NCI-H1105 treated with DMSO at 0.1 percent for 48 hours (cell line): ENCODE measurements at places on chromosomes 3 and 15.

- DNase-seq: no peak
Observed at GRCh38 chr3:71456156-71456555, 127.4 kb downstream of the FOXP1 start.

DNA sequence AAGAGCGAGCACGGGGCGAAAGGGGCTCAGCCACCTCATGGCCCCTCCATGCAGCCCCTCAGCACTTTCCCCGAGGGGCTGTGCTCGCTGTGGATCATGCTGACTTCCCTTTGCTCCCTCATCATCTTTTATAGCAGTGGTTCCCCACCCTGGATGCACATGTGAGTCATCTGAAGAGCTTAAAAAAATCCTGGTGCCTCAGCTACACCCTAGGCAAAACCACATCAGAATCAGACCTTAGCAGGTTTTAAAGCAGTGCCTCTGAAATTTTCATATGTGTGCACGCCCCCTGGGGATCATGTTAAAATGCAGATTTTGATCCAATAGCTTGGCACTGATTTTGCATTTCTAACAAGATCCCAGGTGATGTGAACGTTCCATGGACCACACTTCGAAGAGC lies 50.9 kb downstream of the FEM1B start:
- no peak for DNase-seq

DNA sequence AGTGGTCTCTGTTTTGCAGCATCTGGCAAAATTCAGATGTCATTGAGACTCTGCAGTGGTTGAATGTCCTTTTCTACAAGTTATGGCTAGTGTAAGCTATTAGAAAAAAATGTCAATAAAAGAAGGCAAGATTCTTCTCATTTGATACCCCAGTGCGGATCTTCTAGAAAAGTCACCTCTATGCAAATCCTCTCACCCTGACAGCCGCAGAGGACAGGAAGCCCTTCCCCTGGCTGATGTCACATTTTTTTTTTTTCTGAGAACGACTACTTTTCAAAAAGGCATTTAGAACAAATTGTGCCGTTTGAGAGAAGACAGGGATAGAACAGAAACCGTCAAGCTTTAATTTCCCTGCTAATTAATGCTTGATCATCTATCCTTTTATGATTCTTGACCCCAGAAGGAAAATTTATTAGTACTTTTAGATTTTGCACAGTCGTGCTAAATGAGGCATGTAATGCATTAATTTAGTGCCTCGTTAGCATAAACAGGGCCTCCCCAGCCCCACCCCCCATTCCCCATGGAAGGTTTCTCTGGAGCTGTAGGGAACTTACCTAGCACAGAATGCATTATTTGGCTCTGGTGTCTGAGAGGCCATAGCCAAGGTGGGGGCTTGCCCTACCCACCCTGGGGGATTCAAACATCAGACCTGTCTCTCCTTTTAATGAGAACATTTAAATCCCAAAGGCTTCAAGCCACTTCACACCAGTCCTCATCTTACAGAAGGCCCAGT lies 183.8 kb downstream of the OPA1 start:
- DNase-seq: no peak

GRCh38 chr3:137815251-137815650 lies 51.1 kb downstream of the SOX14 start:
- no peak for DNase-seq

- DNase-seq: no peak
Observed at GRCh38 chr3:152511904-152512303, 243.2 kb downstream of the MBNL1 start.

- no peak for DNase-seq
Observed at GRCh38 chr3:98964784-98965183, 63.3 kb upstream of the DCBLD2 start.

GRCh38 chr15:96578393-96578792 lies 247.9 kb downstream of the NR2F2 start:
- no peak for DNase-seq

DNA sequence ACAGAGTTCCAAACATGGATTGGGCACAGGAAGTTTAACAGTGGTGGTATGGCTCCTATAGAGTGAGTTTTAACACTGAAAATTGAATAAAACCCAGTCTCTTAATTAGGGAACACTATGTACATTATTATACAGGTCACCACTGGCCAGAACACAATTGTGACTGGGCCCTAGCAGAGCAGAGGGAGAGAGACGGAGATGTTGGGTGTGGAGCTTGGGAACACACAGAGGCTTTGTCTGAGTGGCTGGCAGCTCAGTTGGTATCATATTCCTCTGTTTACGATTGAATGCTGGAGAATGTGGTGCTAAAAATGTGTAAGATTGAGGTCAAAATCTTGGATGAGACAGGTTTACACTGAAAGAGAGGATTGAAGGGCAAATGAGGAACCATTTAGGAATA lies 6.8 kb upstream of the MOBP start:
- no peak for DNase-seq

- DNase-seq: no peak
Observed at GRCh38 chr15:28043691-28044091, 55.4 kb downstream of the OCA2 start.

DNA sequence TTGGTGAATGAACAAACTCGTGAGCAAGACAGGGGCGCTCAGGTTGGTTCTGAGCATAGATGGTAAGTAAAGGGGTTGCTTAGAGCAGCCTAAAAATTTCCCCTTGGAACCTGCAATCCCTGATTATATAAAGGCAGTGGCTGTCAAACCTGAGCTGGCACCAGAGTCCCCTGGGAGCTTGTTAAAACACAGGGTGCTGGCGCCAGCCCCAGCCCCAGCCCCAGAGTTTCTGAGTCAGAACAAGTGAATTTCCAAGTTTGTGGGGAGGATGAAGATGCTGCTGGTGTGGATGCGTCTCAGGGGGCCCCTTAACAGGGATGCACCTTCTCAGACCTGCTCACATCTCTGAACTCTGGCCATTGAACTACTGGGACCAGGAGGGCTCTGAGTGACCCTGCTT lies 48.2 kb downstream of the FEM1B start:
- no peak for DNase-seq

DNA sequence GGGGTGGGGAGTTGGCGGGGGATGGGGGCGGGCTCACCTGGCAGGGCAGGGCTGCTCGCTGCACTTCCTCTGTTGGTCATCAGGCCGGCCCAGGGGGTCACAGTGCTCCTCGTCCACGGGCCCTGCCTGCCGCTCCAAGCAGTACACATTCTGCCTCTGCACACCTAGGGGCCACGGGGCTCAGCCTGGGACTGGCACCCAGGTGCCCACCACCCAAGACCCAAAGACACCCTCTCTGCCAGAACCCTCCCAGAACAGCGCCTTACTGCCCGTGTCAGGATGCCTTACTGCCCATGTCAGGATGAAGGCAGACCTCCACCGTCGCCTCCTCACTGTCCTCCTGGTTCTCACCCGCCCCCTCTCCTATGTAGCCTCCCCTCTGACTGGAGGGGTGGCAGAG lies 43.2 kb downstream of the ADAMTS7 start:
- DNase-seq: no peak

GRCh38 chr3:183244219-183244618 lies 8.8 kb upstream of the B3GNT5 start:
- no peak for DNase-seq

- DNase-seq: no peak
Observed at GRCh38 chr3:36496684-36497633, 116.7 kb downstream of the STAC start.

GRCh38 chr15:50358845-50359244 lies 3.8 kb upstream of the GABPB1 start:
- no peak for DNase-seq

- no peak for DNase-seq
Observed at GRCh38 chr15:70252951-70253320, 155.2 kb upstream of the TLE3 start.

DNA sequence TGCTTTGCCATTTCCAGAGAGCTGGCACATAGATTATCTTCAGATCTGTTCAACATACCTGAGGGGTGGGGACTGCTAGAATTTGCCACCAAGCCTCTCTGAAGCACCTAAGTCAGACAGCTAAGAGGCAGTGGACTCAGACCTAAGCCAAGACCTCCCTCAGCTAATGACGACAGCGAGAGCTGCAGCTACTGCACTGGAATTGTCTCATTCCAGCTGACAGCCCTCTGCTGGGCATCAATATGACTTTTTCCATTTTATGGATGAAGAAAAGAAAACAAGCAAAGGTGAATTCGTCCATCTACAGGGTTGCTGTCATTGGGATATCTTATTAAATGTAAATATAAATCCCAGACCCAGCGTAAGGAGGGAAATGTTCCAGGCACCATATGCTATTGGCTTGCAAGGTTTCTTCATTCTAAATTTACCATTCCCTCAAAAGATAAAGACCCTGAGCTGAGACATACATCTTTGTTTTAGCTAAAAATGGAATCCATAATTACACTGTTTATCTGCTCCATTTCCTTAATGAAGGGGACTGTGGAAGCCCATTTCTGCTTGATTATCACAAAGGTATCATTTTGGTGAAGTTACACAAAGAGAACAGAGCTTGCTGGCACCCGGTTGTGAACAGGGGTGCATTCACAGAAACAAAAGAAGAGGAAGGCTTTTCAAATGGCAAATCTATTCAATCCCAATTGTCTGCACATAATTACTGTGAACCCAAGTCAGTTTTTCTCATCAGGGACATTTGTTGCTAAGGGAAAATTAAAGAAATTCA lies 85.5 kb upstream of the LRTM1 start:
- no peak for DNase-seq
